Upper lobe of left lung (tissue), 6 donors: ENCODE measurements at places on chromosomes 13 and 19.

GRCh38 chr13:93226623-93227279 is at the start of gene GPC6:
Gene GPC6, plus strand, starts transcription at chr13:93226807.
- peak; percentile 77 for DNase-seq

DNA sequence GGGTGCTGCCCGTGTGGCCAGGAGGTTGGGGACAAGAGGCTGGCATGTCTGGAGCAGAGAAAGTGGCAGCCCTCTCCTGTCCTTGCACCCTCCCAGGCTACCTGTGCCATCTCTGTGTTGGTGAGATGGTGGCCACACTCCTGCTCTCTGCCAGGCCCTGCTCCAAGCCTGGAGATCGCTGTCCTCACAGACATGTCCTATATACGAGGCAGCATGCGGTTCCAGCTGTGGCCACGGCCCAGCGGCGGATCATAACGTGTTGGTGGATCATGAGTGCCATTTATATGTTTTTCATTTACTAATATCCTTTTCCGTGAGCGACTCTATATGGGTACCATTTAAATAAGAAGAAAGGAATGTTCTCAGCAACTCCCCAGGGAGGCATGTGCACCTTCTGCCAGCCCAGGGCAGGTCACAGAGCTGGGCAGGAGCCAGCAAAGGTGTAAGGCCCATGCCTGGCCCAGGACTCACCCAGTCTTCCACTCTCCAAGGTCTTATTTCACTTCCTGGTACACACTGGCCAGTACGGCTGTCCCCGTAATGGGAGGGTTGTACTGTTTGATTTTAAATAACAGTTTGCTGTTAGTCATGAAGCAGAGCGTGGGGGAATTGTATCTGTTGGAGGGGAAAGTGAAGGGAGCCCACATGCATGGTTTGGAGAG is 47.2 kb upstream of the LDLR start:
- DNase-seq: peak; percentile 77

GRCh38 chr19:44846455-44847143 is 502 bp downstream of the NECTIN2 start:
- no peak for DNase-seq

GRCh38 chr13:106883976-106884375 is 316.0 kb upstream of the ARGLU1 start:
- no peak for DNase-seq

DNA sequence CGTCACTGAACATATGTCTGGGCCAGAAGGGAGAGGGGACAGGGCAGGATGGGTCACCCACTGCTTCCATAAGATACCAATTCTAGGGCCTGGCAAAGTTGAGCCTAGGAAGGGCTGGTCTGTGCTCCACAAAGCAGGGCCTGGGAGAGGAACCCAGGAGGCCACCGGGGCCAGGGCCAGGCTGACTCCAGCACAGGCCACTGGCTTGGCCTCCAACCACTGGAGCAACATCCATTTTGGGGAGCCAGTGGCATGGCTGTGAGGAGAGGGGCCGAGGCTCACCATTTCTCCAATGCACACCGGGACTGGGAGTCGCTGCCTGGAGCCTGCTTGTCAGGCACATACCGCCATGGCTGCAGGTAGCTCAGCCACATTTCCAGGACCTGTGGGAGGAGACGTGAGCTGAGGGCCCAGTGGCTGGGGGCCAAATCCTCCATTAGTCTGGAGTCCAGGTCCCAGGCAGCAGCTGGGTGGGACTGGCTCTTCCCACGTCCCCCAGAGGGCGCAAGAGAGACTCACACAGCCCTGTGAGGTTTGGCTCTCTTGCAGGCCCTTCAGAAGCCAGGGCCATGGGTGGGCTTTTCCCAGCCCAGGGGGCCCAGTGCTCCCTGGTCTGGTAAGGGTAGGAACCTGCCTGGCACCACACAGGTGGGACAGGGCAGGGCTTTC is 27.7 kb downstream of the TUBA3C start:
- no peak for DNase-seq

GRCh38 chr19:31962561-31962996 is 382.8 kb upstream of the ZNF507 start:
- DNase-seq: no peak

DNA sequence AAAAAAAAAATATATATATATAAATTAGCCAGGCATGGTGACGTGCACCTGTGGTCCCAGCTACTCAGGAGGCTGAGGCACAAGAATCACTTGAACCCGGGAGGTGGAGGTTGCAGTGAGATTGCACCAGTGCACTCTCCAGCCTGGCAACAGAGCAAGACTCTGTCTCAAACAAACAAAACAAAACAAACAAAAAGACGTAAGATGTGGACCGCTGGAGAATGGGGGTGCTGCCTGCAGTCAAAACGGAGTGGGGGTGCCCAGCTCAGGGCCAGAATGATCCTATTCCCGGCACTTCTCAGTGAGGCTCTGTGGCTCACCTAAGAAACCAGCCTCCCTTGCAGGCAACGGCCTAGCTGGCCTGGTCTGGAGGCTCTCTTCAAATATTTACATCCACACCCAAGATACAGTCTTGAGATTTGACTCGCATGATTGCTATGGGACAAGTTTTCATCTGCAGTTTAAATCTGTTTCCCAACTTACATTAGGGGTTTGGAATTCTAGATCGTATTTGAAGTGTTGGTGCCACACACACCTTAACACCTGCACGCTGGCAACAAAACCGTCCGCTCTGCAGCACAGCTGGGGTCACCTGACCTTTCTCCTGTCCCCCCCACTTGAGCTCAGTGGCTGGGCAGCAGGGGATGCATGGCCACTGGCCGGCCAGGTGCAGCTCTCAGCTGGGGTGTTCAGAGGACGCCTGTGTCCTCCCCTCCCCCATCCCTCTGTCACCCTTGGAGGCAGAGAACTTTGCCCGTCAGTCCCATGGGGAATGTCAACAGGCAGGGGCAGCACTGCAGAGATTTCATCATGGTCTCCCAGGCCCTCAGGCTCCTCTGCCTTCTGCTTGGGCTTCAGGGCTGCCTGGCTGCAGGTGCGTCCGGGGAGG is at the start of gene F7:
Gene F7 (plus strand): TSS at position 760 of the 889 bp plus-strand sequence. CDS start 51 bp downstream, at position 811.
- DNase-seq: no peak

DNA sequence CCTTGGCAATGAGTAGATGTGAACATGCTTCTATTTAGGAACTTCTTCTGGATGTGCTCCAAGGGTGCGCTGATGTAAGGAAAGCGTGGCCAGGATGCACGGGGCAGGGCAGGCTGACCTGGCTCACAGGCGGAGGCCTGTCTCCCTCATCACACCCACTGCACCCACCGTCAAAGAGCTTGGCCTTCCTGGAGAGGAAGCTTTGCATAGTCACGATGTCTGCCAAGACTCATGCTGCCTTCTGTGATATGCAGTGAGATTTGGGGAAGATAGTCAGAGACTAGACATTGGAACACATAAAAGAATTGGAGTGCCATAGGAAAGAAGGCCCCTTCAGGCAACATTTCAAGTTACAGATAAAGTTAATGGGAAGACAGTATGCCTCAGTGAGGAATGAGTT is 82.0 kb downstream of the MYO16 start:
- DNase-seq: peak; percentile 39

DNA sequence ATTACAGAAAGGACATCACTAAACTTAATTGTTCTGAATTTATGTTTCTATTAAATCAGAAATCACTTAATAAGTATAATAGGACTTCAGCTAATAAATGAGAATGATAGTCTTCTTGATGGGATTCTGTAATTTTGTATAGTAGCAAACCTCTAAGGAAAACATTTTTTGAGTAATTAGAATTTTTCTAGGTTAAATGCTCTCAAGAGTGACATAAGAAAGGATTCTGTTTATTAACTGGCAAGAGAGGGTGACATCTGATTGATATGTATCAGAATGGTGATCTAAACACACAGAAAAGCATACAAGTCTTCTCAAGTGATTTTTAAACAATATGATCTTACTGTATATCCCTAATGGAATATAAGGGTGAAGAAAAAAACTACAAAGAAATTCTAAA is 1597.7 kb upstream of the PRR20A start:
- DNase-seq: no peak

DNA sequence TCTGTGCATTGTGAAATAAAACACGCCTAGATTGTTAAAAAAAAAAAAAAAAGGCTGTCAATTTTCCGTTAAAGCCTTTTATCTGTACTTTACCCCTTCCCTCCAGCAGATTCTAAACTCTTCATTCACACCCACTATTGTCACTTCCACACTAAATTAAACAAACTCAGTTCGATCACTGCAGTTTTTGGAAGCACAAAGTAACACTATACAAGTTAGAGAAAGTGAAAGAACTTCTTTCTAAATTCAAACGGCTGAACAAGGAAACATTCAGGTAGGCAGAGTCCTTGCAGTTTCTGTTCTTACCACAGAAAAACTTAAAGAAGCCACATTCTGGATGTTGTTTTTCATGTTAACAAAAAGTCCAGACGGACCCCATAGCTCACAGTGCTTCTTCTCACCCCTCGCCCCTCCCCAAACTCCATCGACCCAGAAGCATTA is 27.5 kb upstream of the UBE2L5 start:
- DNase-seq: no peak

DNA sequence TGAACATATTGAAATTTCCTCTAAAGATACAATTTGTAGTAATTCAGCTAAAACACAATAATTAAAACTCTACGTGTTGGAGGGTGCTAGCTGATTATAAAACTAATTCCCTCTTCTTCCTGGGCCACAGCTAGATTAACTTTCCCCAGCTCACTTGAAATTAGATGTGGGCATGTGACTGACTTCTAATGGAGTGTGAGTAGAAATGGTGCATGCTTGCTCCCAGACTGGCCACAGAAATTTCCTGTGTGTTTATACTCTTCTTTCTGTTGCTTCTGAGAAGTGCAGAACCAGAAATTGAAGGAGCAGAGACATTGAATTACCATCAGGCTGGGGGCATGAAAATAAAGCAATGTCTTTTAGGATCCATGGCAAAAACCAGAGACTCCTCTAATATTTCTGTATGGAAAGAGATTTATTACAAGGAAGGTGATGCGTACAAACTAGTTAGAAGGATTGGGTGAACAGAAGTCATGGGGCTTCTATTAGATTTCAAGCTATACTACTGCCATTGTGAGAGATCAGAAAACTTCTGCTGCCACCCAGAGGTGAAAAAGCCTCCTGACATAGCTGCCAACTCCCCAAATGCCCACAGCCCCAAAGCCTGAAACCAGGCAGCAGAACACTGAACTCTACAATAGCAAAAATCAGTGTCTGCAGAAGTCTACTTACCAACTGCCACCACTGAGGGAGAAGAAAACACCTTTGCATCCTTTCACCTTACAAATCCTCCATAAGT is 379.2 kb upstream of the MIR17HG start:
- DNase-seq: no peak

DNA sequence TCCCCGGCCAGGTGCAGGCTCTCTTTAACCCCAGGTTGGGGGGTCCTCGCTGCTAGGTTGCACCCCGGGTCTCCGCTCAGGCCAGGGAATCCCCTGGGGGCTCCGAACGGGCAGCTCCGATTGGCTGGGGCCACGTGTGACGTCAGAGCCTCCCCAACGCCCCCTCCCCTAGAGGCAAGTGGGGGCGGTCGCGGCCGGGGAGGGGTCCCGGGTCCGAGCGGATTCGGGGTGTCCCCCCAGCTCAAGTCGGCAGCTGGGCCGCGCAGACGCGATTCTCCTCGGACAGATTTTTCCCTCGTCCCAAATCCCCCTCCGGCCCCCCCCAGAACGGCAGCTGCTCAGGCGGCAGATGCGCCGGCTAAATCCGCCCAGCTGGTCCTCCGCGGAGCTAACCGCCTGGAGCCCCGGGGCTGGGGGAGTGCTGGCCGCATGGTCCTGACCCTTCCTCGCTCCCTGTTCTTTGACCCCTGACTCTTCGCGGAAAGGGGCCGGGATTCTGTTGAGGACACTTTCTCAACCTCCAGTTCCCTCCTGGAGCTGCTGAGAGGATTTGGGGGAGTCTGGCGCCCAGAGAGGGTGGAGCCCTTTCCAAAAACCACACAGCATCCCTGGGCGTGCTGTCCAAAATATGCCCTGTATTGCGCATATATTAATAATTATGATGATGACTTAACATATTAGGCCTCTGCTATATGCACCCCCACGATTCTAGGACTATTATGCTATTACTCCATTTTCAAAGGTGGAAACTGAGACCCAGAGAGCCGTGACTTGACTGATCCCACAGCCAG is 25.4 kb upstream of the SEMA6B start:
- no peak for DNase-seq

DNA sequence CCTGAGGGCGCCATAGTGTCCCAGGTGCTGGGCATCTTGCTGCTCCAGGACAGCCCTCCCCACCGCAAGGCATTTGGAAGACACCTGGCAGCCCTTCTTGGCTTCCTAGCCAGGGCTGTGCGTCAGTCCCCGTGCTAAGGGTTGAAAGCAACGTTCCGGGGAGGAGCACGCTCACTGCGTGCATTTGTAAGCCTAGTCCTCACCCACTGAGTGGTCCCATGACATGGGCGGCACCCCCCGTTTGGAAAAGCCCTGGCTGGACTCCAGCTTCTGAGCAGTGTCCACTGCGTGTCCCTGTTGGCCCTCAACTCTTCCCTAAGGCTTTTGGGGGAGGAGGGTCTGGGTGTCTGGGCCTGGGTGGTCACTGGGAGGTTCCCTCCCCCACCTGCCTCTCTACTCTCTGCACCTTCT is 76.3 kb upstream of the GPR183 start:
- no peak for DNase-seq

DNA sequence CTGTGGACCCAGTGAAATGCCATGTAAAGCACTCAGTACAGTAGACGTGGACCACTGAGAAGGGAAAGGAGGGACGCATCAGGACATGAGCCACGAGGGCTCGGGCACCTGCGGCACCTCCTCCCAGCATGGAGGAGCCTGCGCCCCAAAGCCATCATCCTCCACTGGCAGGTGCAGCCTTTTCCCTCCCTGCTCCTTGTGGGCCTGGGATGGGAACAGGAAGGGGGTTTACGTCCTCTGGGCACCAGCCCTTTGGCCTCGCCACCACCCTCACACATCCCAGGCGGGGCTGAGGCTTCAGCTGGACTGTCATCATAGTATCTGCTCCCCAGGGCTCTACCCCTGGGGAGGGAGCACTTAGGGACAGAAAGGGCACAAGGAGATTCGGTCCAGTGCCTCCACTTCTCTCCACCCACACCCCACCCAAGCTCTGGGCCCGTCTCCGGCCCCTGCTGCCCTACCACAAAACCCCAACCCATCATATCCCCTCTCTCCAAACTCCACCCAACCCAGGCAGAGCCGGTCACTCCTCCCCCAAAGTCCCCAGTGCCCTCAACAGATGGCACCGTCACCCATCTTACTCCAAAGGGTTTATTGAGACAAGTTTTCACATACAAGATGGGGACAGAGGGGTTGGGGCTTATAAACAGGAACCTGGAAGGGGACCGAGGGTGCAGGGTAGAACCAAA is 2.2 kb upstream of the PRKD2 start:
- DNase-seq: no peak

GRCh38 chr13:60707878-60708277 is 310.9 kb downstream of the TDRD3 start:
- no peak for DNase-seq

GRCh38 chr19:49142866-49143335 is 12.3 kb downstream of the HRC start:
- DNase-seq: peak; percentile 89

DNA sequence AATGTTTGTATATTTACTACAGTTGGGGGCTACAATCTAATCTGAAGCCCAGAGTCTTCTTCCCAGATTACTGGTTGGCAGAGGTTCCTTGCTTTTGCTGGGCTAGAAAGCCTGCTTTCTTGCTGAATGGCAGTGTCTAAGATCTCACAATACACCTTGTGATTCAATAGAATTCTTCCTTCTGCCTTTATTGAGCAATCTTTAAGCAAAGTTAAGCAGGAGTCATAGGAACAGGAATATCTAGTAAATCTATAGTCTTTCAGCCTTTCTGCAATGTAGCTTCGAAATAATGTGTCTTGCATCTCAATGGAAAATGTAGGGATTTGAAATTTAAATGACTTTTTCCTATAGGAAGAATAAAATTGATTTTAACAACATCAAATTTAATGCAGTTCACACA is 346.1 kb downstream of the SLITRK1 start:
- no peak for DNase-seq
